Stimulated activated memory B cell treated with anti-CD40 and anti-IgM and Interleukin-4, amounts not matched to agents 10 μg/mL and 1 μg/mL and 100 μg/mL, for 72 hours (primary cell): ENCODE measurements at places on chromosomes 1 and 21.
A peak's percentile ranks its signal among the peaks of the same experiment; 100 is the strongest.

GRCh38 chr21:34878501-34878900 is 170.6 kb downstream of the RUNX1 start:
- no peak for ATAC-seq

- ATAC-seq: no peak
Observed at GRCh38 chr1:171717062-171717718, 24.7 kb downstream of the VAMP4 start.

DNA sequence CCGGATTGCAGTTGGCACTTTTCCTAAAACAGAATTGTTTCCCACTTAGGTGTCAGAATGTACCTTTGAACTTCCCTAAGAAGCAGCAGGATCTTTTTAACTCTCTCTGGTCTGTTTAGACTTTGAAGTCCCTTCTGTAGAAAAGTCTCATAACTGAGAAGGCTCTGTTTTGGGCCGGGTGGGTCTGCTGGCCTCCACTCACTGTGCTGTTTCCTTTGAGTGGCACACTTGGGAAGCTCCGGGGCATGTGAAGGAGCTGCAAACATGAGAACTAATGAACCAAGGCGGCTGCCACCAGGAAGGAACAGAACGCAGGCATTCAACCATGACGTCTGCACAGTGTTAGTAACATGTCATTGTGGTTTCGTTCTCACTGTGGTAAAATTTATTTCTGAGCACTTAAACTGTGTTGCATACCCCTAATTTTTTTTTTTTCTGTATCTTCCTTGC is 19.5 kb upstream of the NCMAP start:
- ATAC-seq: peak; percentile 86

DNA sequence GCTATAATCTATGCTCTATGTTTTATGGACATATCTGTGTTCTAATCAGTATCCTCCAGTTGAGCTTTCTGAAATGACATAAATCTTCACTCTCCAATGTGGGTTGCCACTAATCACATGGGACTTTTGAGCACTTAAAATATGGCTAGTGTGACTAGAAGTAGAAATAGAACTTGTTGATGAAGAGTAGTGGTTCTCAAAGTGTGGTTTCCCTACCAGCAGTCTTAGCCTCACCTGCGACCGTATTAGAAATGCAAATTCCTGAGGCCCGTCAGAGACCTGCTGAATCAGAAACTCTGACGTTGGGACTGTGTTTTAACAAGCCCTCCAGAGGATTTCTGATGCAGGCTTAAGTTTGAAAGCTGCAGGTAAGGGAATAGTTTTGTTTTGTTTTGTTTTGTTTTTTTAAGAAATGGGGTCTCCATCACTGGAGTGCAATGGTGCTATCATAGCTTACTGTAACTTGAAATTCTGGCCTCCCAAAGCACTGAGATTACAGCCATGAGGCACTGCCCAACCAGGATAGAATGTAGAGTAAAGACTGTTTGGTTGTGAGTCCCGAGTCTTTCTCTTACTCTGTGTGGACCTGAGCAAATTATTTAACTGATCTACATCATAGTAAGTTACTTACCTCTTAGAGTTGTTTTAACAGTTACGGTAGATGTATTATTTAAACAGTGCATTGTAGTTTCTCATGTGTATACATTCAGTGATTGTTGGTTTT is 21.7 kb downstream of the GLRX2 start:
- ATAC-seq: peak; percentile 57

GRCh38 chr1:229985613-229986010 is 81.4 kb upstream of the GALNT2 start:
- no peak for ATAC-seq
